Activated CD4-positive, alpha-beta T cell treated with anti-CD3 and anti-CD28 coated beads for 4 hours (primary cell): ENCODE measurements at places on chromosomes 5 and 9.

DNA sequence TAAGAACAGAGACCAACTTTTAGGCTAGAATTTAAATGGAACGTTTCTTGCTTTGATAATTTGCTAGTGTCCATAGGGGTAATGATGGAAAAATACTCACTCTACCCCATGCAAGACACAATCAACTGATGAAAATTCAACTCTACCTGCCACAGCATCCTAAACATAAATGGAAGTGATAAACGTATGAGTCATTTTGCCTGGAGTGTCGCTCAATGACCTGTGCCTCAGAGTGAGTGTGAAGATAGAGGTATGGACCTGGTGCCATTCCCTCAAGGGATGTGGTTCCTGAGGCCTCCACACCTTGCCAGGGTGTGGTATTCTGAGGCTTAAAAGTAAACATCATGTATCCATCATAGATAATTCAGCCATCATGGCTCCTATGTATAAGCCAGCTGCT lies 14.0 kb downstream of the ARL14EPL start:
- no peak for DNase-seq

DNA sequence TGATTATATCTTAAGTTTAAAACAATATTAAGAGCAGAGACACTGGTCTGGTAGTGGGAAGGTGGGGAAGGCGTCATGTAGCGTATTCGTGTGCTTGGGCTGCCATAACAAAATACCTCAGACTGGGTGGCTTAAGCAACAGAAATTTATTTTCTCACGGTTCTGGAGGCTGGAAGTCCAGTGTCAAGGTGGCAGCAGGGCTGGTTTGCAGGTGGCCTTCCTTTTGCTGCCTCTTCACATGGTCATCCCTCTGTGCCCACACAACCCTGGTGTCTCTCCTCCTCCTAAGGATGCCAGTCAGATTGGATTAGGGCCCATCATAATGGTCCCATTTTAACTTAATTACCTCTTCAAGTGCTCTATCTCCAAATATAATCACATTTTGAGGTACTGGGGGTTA lies 9.6 kb downstream of the IL31RA start:
- DNase-seq = no peak

DNA sequence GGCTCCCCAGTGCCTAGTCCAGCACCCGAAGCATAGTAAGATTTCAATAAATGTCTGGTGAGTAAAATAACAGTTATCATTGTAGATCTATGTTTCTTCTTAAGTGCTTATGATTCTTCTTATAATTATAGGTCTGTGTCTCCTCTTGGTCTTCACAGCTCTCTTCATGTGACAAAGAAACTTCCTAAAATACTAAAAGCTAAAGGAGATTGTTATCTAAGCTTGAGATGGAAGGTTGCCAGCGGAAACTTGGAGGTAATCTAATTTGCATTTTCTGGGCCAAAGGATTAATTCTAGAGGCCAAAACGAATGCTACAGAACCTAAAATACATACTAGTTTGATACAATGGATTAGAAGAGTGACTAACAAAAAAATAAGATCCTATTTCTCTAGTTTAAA lies 13.6 kb upstream of the ARHGAP26 start:
- DNase-seq = no peak

GRCh38 chr9:136707849-136708517 lies 4.4 kb upstream of the DIPK1B start:
- no peak for DNase-seq

DNA sequence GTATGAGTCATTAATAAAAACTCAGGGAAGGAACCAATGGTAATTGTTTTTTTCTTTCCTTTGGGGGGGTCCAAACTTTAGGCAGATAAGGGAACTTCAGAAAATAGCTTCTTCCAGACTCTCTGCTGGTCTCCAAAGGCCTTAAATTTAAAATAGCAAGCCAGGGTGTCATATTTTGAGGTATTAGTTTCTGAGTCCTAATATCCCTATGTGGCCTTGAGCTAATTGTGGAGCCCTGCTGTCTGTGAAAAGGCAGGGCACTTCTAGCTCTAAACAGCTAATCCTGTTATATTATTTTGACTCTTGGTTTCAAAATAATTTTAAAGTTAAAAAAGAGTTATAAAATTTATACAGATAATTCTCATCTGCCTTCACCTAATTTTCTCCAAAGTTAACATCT lies 195.7 kb upstream of the PPP1R2B start:
- no peak for DNase-seq

GRCh38 chr5:120464627-120465435 lies 731 bp downstream of the PRR16 start:
- no peak for DNase-seq

DNA sequence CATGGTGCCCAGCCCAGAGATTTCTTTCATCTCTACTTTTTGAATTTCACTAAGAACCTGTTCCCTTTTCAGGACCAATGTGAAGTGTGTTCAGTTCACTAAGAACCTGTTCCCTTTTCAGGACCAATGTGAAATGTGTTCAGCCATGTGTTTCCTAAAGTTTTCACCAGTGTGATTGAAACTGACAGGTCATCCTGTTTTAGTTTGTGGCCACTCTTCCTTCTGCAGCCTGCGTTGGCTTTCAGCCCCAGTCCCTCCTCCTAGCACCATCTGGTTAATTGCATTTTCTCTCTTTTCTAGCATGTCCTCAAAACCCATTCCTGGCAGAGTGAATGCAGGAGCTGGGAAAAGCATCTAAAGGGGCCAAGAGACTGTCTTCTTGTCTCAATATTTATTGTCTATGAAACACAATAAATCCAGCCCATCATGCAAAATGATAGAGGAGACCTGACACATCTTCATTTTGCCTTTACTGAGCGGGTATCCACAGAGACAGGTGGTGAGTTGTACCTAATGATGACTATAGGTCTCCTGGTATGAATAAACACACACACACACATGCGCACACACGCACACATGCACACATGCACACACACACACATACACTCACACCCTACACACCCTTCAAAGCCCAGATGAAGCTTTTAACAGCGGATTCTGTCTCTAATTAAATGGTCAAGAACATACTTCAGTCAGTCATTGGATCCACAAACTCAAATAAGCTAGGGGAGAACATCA lies 6.1 kb upstream of the PANK3 start:
- no peak for DNase-seq

- DNase-seq = no peak
Measured at GRCh38 chr5:84862132-84862531, 477.5 kb upstream of the EDIL3 start.

- no peak for DNase-seq
Measured at GRCh38 chr5:156219483-156220005, 107.4 kb upstream of the SGCD start.

GRCh38 chr9:90000925-90001324 lies 396.1 kb downstream of the GADD45G start:
- no peak for DNase-seq

DNA sequence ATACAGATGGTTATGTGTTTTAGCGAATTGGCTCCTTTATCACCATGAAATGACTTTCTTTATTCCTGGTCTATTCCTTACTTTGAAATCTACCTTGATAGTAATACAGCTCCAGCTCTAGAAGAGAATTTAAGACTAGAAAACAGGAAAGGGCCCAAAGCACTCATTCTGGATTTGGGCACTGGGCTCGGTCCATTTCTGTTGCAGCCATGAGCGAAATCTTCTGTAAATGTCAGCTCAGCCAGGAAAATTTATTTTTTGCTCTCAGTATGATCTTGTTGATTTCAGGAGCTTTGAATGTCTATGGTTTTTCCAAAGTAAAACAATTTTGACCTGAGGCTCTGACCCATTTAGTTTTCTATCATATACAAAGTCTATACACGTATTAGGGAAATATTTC lies 104.1 kb downstream of the DIRAS2 start:
- no peak for DNase-seq

- peak; percentile 46 for DNase-seq
Measured at GRCh38 chr9:113274474-113275156, 757 bp downstream of the CDC26 start.

GRCh38 chr5:139426203-139426885 lies 13.0 kb downstream of the DNAJC18 start:
- DNase-seq = no peak
